ENCODE measurements at places on chromosomes 16 and 17. TPM values are rescaled to one million over a fixed set of nuclear protein-coding genes. Genes with fewer than 3 reads are reported as not detected.

DNA sequence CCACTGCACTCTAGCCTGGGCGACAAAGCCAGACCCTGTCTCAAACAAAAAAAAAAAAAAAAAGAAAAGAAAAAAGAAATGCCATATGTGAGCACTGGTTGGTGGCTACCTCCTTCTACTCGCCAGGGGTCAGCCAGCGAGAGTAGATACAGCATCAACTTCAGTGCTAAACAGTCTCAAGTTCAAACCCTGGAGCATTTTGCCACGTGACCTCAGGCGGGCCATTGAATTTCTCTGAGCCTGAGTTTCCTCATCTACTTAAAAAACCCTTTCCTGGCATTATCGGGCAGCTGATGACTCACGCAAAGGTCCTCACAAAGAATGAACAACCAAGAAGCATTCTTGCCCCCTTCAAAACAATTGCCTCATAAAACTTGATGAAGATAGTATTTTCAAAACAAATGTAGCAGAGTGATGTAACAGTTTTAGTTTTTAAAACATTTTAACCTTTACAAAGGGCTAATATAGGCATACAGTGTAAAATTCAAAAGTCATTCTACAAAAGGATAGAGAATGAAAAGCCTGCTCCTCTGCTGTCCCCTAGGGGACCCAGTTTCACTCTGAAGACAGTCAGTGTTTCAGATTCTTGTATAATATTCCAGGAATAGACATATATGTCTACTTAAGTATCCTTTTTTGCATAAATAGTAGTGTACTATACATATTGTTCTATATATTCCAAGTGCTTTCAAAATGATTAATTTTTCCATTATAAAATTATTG lies 28.4 kb downstream of the DNAH2 start:
- peak; percentile 88 for DNase-seq

DNA sequence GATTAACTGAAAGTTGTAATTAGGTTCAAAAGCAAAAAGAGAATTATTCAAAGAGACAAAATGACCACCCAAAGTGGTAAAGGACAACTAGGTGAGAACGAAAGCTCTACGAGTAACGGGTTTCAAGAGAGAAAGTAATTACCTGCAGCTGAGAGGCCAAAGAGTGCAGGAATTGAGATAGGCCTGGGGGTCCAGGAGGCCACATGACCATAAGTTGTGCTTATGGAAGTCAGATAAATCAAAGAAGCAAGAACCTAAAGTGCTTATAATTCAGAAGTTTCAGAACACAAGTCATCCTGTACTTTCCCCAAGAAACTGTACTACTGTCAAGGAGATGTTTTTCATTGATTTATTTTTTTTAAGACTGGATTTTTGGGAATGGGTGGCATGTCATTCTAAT lies 91.1 kb downstream of the TANGO6 start:
- DNase-seq: no peak

DNA sequence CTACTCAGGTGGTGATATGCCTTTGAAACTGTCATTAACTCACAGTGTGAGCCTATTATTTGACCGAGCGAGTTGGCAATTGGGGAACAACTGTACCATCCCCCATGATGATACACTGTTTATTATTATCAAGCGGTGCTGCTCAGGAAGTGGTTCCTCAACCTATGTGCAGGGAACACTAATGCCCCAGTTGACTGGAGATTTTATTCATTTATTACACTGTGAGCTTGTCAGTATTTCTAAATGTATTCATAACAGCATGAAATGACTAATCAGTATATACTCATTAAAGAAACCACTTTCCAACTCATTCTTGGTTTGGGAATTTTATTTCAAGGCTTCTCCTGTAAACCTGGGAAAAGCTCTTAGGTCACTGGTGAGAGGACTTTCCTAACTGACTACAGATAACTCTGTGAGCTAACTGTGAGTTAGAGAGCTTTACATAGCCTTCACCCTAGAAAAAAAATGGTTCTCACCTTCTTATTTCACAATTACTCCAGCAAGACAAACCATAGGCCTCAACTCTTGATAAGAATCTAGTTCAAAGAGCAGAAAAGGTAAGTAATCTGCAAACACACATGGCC lies 42.4 kb downstream of the NXPH3 start:
- DNase-seq: no peak

GRCh38 chr17:35907691-35908090 lies 22.9 kb downstream of the RDM1 start:
- no peak for DNase-seq

The TMEM114 gene
- total RNA-seq: not detected
